ENCODE measurements at places on chromosomes 11 and 22. TPM values are rescaled to one million over a fixed set of nuclear protein-coding genes. Genes with fewer than 3 reads are reported as not detected.

- no peak for DNase-seq
Observed at GRCh38 chr11:130101661-130102060, 32.0 kb downstream of the APLP2 start.

DNA sequence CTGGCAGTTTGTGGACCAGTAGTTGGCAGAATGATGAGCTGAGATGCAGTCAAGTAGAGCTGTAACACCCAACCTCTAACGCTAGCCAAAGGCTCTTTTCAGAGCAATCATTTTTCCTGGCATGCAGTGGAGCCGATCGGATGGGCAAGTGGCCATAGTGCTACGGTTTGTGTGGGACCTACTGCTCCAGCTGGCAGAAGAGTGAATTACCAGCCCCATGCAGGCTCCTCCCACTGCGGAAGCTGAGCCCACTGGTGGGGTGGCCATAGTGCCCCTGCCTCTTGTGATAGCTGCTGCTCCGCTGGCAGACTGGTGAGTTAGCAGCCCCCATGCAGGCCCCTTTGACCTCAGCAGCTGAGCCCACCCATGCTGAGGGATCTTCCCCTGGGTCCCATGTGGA lies 27.0 kb upstream of the SC5D start:
- no peak for DNase-seq

Gene CLP1
- 16.3 TPM for polyA plus RNA-seq

Gene KRTAP5-1
- polyA plus RNA-seq, result not detected

DNA sequence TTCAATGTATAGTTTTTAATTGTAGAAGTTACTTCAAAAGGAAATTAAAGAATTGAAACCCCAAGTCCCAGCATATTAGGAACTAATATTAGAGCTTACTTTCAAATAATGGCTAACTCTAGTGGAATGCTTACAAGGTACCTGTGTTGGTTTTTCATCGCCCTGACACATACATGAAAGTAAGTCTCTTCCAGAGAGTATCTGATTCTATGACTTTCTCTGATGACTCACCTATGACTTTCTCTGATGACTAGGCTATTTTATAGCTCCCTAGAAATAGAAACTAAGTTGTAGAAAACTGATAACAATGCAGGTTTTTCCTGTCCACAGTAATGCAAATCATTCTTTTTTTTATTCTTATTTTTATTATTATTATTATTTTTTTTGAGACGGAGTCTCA lies 33.6 kb upstream of the MMP7 start:
- DNase-seq, result peak; percentile 88

Gene SNRPD3
- polyA plus RNA-seq, result 283 TPM

Gene NUP98
- 105 TPM for polyA plus RNA-seq

Gene E2F8
- polyA plus RNA-seq, result 2.3 TPM

GRCh38 chr11:47924184-47924691 lies 56.1 kb upstream of the PTPRJ start:
- peak; percentile 86 for DNase-seq

DNA sequence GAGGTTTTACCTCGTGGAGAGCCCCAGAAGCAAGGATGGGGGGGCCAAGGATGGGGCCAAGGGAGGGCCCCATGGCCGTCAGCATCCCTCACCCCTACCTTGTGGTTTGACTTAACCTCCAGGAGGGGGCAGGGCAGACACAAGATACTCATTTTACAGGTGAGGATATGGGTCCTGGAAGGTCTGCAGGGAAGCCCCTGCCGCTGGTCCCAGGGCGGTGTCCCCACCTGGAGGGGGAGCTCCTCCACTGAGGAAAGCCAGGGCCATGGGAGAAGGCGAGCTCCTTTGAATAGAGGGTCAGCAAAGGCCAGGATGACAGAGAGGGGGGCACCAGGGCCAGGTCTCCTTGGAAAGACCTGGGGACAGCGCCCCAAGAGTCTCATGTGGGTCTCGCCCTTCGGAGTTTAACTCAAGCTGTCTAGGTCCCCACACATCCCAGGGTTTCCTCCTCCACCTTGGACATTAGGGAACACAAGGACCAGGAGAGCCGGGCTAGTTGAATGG lies 5.9 kb upstream of the ADORA2A start:
- no peak for DNase-seq

DNA sequence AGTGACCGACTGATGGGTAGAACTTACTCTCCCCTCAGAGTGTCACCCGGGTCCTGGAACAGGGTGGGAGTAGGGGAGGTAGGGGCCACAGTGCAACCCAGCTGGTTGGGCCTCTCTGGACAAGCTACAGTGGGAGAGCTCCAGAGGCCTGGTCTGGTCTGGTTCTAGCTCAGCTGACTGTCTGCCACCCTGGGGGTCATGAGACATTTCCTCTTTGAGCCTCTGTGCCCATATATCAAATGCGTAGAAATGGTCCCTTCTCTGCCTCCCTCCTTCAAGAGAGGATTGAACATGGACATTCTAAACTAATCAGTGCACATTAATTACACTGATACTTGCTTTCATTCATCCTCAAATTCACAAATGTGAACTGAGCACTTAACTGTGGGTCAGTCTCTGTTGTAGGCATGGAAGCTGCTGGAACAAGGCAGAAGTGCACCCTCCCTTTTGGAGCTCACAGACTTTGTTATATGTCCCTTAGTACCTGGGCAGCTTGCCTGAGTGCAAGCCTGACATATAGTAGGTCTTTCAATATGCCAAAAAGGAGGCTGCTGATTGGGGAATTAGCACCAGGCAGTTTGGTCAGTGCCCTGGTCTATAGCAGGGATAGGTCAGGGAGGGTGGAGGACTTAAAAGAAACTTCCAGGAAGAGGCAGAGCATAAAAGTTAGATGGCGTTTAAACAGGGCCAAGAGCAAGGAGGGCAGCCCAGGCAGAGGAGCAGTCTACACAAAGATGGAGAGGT lies 25.7 kb downstream of the ARHGEF17 start:
- no peak for DNase-seq

- peak; percentile 88 for DNase-seq
Observed at GRCh38 chr11:130168105-130168504, 8.5 kb downstream of the ST14 start.

Gene SLC22A9
- not detected for polyA plus RNA-seq

Gene TECTA
- 0.17 TPM for polyA plus RNA-seq

Gene CARD10
- 19.8 TPM for polyA plus RNA-seq

DNA sequence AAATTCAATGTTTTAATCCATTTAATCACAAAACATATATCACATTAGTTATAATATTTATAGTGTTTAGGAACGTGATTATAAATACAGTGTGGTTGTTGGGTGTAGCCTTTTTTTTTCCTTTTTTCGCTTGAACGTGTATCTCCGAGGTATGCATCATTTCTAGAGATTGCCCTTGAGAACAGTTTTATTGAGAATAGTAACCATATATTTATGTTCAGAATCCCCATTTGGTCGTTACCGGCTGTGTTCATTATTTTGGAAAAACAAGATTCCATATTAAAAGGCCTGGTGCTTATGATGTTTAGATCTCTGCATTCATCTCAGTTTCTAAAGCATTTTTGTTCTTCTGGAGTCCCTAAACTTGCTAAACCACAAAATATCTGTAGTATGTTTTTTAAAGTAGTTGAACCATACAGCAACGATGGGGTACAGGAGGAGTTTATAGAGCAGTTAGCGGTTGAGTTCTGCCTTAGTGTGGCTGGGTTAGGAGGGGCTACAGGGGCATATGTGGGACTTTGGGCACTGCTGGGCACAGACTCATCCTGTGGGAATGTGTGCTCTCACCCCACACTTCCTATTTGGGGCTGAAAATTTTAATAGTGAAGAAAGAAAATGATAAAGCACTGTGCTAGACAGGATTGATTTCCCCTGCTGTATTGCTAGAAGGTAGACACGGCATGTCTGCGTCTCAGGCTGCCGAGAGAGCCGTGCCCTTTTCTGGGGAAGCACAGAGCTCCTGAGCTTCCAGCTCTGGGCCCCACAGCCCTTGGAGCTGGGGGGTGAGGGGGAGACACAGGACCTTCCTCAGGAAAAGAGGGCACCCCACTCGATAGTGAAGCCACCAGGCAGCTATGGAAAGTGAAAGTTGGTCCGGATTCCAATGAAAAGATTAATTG lies 81.5 kb upstream of the PPARA start:
- peak; percentile 49 for DNase-seq

DNA sequence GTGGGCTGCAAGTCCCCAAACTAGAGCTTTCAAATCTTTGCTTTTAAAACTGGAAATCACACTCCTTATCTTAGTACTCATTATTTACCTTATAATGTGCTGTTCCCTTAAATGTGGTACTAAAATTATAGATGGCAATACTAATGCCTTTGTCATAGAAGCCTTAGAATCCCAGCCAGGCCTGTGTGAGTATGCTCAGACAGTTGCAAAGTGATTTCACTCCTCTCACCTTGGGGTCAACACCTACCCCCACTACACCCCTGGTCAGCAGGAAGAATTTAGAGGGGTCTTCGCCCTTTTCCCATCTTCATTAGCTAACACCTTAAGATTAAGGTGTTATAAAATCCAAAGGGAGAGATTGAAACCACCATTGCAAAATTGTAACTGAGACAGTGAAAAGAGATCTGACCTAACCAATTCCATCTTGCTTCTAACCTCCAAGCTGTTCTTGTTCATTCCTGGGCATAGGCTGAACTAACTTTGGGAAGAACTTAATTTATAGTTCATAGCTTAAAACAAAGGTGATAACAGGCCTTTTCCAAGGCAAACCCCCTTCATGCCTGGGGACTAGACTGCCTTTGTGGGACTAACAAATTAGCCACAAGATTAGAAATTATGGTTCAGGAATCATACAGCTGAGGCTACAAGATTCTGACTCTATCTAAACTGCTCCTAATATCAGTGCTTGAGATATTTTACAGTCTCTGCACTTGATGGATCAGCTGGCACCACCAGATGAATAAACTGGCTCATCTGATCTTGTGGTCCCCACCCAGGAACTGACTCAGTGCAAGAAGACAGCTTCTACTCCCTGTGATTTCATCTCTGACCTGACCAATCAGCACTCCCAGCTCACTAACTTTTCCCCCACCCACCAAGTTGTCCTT lies 10.4 kb upstream of the MRPL17 start:
- peak; percentile 84 for DNase-seq

- DNase-seq, result peak; percentile 5
Observed at GRCh38 chr11:80441821-80442220, 1001.0 kb upstream of the TENM4 start.

Gene LMO1
- not detected for polyA plus RNA-seq

GRCh38 chr11:26753723-26754504 lies 32.1 kb upstream of the SLC5A12 start:
- peak; percentile 74 for DNase-seq

- peak; percentile 21 for DNase-seq
Observed at GRCh38 chr11:115778928-115779650, 274.9 kb upstream of the CADM1 start.

DNA sequence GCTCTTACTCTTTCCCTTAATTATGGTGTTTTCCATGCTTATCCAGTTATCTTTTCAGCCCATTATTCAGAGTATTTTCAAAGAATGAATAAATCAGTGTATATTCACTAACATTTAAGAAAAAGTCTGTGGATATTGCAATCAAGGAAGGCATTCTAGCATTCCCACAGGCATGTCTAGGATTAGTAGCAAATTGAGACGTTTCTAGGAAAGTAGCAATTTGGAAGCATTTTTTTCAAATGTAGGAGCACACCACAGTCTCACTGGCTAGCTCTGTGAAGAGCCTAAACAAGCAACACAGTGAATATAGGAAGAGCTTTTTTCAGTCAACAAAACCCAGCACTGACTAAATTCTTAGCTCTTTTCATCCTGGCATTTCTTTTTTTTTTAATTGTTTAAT lies 65.4 kb downstream of the CCDC34 start:
- no peak for DNase-seq

DNA sequence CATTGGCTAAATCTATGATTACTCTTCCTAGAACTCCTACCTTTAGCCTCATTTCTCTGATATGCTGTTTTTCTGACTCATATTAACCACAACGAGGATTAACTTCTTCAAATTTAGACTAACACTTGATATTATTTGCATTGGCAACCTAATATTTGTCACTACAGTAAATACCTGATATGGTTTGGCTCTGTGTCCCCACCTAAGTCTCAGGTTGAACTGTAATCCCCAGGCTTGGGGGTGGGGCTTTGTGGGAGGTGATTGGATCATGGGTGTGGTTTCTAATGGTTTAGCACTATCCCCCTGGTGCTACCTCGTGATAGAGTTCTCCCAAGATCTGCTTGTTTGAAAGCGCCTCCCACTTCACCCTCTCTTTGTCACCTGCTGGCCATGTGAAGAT lies 17.1 kb upstream of the MED17 start:
- no peak for DNase-seq

DNA sequence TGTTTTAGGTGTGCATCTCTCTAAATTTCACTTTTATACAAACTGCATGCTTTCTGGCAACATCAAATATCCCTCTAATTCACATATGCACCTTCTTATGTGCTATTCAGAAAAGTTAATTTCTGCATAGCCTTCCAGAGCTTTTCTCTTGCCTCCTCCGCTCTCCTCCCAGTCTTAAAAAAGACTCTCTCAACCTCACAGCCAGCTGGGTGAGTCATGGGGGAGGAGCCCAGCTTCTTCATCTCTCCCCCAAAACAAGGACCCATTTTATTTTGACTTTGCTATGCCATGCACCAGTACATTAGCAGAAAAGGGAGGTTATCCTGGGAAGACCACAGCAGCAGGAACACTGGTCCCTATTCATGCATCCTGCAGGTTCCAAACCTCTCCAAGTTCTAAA lies 234.4 kb downstream of the KCNA4 start:
- DNase-seq, result no peak

- no peak for DNase-seq
Observed at GRCh38 chr22:50706481-50707125, 31.4 kb upstream of the ACR start.

Gene DCHS1
- 3.3 TPM for polyA plus RNA-seq

DNA sequence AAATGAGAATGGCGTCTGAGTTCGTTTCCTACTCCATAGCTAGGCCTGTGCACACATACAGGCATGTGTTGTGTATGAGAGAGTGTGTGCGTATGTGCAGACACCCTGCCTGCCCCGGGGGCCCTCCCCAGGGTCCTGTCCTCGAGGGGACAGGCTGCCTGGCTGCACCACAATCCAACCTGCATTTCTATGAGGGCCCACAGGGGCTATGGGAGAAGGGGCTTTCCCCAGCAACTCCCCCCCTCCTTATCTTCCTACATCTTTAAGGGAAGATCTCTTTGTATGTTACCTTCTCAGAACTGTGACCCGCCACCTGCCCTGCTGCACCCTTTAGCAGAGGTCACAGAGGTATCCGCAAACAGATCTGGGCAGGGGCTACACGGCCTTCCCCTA lies 14.9 kb downstream of the ADORA2A start:
- no peak for DNase-seq

GRCh38 chr22:46734830-46735453 lies 3.1 kb downstream of the CERK start:
- no peak for DNase-seq

DNA sequence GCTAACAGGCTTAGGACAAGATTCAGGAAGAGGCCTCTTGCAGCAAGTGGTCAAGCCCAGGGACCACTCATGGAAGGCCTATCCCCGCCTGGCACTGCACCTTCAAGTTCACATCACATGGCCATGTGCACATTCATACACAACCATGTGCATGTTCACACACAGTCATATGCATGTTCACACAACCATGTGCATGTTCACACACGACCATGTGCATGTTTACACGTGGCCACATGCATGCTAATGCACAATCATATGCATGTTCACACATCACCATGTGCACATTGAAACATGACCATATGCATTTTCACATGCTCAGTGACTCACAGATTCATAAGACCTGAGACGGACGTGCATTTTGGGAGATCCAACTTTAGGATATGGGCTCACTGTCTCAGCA lies 28.7 kb upstream of the IL17RA start:
- DNase-seq, result no peak

Gene GUCY1A2
- polyA plus RNA-seq, result 0.03 TPM

All from IMR-90 (cell line).